ENCODE measurements at places on chromosomes 6 and 20.

DNA sequence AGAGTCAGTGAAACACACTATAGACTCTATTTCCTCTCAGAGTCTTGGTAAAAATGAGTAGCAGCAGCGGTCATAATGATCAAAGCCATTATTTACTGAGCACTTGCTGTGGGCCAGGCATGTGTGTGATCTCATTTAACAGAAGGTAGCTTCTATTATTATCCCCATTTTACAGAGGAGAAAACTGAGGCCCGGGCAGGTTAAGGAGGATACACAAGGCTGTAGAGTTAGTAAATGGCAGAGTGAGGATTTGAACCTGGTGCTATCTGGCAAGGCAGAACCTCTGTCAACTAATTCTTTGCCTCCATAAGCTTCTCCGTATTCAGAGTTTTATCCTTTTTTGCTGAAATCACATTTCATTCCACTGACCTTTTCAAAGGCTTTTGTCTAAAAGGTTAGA is 122.2 kb upstream of the SALL4 start:
- DNase-seq: no peak

DNA sequence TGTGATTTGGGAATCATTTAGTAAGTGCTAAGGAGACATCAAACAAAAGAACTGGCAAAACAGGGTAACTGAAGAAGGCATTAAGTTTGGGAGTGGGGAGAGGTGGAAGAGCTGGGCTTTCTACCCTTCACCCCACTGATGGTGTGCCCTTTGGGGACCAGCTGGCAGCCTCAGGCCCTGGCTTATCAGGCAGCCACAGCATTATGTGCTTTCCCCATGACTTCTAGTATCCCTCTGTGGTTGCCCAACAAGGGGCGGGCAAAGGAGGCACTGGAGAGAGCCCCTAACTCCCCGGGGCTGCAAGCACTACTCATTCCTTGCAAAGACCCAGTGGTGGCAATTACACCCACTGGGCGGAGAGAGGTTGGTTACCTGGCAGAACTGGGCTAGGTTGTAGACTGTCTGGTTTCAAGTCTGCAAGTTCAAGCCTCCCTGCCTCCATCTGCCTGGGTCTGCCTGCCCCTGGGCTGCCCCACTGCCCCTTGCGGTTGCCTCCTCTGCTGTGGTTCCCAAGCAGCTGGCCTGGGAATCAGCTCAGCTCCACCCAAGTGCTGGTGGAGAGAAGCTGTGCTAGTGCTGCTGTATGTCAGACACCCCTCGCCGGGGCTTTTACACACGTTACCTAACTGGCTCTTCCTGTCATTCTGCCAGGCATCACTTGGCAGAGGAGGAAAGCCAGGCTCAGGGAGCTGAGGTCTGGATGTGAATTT is 29.9 kb downstream of the KCNK5 start:
- DNase-seq: no peak

- no peak for DNase-seq
Observed at GRCh38 chr6:112010328-112010727, 43.6 kb upstream of the CCN6 start.

- no peak for DNase-seq
Observed at GRCh38 chr6:14292119-14292518, 174.5 kb downstream of the CD83 start.

- no peak for DNase-seq
Observed at GRCh38 chr20:63961664-63962425, 5.6 kb upstream of the UCKL1 start.

GRCh38 chr20:13342469-13343242 is 121.6 kb downstream of the ISM1 start:
- DNase-seq: no peak

DNA sequence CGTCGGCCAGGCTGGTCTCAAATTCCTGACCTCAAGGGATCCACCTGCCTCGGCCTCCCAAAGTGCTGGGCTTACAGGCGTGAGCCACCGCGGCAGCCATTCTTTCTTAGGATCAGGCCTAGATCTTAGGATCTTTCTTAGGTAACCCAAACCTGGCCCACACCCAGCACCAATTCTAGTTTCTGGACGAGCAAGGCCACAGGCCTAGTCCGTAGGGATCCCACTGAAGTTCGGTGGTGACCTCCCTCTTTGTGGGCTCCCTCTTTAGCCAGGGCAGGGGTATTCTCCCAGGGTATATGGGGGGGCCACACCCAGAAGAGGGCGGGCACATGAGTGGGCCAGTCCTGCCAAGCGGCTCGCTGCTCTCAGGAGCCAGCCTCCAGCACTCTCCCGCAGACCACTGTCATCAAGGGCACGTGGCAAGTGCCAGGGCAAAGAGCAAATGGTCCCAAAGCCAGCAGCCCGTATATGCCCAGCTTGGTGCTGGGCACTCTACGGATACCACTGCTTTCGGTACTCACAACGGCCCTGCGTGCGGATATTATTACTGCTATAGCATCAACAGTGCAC is 6.5 kb downstream of the PXDC1 start:
- no peak for DNase-seq
